ENCODE measurements at places on chromosomes 3 and 15.

GRCh38 chr3:32148351-32148750, 41.9 kb downstream of the GPD1L start:
- DNase-seq = no peak

GRCh38 chr3:142087676-142088075, 61.7 kb downstream of the TFDP2 start:
- peak; percentile 60 for DNase-seq

DNA sequence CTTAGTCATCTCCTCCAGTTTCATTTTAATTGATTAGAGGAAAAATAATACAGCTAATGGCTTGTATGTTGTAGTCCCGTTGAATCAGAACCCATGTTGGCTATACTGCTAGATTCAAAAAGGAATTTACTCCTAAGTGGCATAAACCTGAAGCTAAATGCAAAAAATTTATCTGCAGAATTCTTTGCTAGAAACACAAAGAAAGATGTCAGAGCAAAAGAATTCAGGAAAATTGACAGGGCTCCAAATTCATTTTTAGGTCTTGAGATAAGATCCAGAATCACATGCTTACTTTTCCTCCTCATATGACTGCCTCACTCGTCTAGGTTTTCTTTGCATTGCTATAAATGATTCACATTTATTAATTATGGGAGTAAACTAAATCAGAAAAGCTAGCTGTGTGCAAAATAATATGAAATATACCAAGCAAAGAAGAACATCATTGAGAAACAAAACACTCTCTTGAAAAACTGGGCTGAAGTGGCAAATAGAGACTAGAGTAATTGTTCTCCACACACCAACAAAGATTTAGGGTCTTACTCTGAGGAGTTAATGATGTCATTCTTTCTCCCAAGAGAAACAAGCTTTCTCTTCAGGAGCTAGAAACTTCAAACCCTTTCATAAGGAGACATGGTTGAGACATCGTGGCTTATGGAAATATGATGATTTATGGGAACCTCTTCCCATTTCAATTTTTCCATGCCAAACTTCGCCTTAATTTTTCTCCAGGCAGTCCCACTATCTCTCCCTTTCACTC, 94.8 kb upstream of the FEZF2 start:
- DNase-seq = no peak

DNA sequence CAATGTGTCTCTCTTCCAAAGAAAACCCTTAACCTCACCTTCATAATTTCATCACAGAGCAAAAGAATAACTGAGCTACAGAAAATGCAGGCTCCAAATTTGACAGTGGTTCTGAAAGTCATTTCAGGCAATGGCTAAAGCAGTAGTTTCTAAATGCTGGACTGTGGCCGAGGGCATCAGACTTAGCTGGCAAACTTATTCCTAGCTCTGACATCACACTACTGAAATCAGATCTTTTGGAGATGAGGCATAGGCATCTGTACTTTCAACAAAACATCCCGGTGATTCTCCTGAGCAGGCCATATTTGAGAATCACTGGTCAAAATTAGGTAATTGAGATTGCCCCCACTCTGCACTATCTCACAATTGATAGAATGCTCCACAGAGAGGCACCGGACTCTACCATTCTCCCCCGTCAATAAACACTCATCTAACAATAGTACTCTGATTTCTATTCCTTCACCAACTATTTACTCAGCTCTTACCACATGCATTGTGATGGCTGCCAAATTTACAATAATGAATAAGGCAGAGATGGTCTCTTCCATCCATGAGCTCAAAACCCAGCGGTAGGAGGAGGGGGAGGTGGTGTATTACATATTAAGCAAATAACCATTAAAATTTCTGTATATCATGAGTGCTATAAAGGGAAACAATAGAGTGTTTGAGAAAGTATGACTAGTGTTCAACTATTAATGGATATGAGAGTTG, 57.3 kb upstream of the SPRED1 start:
- DNase-seq = peak; percentile 25

DNA sequence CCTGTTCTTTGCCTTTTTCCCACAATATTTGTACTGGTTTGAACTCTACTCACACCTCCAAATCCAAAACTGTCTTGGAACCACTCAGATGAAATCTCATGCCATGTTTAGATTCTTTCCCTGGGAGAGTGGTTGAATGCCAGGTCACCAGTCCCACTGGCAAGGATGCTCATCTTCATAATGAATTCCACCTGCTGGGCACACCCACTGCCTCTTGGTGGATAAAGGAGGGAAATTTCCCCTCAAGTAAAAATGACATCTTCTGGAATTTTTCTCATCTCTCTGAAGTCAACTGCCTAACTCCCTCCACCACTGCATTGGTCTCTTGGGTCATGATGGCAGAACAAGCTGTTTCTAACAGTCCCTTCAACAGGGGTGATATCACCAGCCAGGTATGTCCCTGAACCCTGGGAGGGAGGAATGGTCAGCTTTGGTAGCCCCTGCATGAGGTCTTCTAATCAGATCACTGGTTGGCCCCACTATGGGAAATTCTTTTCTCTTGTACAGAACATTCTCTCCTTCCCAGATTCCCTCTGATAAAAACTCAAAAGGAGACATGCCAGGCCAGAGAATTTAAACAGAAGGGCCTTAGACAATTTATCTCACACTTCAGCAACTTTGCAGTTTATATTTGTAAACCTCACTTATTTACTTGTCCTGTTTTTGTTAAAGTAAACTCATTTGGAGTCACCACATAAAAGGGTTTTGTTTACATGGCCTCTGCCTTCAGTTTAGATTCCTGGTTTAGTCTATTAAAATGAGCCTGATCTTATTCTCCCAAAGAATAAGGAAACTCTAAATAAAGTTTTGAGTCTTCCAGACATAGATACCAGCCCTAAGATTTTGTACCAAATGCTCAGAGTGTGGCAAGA, 143.4 kb downstream of the WNT5A start:
- DNase-seq = no peak

- DNase-seq = no peak
Observed at GRCh38 chr3:194944526-194944925, 258.8 kb downstream of the FAM43A start.
